Upper lobe of right lung (tissue), 1 donor: ENCODE measurements at places on chromosomes 2 and 18. TPM values are rescaled to one million over a fixed set of nuclear protein-coding genes. Genes with fewer than 3 reads are reported as not detected.

Gene REG1A
- not detected for total RNA-seq

Gene IL1RL2
- total RNA-seq: 0.58 TPM

Gene EIPR1
- total RNA-seq: 16.6 TPM

Gene RSAD2
- total RNA-seq: 25.7 TPM

Gene CARF
- 12.2 TPM for total RNA-seq
